Breast epithelium (tissue), 4 donors: ENCODE measurements at places on chromosomes 5 and 9. TPM values are rescaled to one million over a fixed set of nuclear protein-coding genes. Genes with fewer than 3 reads are reported as not detected.
A peak's percentile ranks its signal among the peaks of the same experiment; 100 is the strongest.

Gene DRD1
- not detected for total RNA-seq

DNA sequence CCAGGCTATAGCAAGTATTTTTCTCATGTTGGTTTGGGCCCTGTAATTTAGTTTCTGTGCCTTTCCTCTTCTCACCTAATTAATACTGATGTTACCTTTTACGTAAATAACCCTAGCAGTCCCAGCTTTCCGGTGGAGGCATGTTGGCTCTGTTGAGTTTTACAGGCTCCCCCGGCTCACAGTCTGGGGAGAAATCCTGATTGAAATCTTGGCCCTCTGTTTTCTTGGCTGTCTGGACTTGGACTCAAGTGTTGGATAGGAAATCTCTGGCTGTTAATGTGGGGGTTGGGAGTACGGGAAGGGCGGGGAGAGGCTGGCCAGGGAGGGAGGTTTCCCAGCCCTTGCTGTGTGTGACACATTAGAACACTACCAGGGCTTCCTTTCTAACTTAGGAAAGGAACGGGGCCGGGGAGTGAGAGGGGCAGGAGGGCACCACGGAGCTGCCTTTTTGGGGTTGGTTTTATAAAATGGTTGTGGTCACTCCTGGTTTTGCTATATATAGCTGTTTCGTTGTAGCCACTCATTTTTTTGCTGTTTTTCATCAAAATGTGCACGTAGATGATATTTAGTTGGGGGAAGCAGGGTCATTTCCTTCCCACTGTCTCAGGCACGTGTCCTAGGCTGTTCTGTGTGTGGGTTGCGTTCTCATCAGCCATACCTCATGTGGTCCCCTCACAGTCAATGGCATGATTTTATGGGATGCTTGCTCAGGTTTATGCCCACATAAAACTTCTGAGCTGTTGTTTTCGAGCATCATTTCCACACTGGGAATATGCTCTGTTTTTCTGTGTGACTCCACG lies 11.0 kb downstream of the TRIO start:
- DNase-seq = peak; percentile 66

DNA sequence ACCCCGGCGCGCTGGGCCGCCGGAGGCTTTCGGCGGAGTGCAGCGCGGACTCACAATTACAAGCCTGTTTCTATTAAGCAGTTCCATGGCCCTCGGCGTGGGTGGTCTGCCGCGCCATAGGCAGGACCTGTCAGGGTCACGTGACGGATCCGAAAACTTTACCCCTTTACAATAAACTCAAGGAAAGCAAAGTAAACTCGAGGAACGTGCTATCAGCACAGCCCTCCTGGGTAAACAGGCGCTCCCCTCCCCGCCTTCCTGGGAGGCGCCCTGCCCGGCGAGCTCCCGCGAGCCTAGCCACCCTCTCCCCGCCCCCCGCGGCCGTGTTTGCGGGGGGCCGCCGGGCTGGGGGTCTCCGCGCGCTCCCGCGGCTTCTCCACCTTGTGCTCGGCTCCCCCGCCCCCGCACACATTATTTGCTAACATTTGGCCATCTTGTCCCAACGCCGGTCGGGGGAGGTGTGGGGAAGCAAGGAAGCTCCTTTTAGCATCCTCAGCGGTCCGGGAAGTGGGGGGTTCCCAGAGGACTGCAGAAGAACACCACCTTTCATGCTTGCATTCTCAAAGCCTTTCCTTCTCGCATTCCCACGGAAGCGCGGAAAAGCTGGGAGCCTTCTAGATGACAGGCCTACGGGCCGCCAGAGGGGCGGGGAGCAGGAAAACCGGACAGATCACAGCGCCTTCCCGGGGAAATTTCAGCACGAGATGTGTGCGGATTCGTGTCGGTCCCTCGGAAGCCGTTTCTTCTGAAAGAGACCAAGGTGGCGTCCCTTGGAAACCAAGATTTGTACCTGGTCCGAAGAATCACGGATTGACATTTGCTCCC lies at the start of gene PTCH1:
Gene PTCH1, minus strand, starts transcription at position 238 of the 825 bp plus-strand sequence.
- DNase-seq = no peak

Gene DEPDC1B
- total RNA-seq = 1.1 TPM
